NCI-H1048 (cell line): ENCODE measurements at places on chromosomes 5 and 9.

GRCh38 chr9:82449986-82450385 is 461.4 kb downstream of the SPATA31D1 start:
- DNase-seq, result no peak

DNA sequence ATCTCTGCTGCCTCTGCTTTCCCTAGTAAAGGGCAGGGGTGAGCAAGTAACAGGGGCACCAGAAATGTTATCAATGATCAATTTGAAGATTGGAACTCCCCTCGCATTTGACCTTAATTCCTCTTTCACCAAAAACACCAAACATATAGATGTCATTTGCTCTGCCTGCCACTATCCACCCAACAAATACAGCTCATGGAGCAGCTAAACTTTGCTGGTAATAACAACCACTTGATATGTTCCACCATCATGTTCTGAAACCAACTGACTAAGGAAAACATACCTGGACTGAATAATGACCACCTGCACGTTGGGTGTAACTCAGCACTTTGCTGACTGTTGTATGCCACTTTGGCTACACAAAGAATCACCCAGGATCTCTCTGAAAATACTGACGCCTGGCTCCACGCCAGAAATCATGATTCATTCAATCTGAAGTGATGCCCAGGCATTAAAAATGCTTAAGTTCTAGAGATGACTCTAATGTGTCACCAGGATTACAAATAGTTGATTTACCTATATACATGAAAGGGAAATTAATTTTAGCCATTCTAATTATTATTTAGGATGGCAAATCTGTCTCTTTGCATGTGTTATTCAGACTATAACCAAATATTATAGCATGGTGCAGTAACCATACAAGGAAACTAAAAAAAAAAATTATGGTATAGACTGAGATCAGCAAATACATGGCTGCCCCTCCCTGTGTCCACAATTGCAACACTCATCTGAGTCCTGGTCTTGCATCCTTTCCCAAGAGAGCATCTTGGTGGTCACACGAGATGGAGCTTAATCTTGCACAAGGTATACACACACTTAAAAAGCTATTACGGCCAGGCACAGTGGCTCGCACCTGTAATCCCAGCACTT is 43.1 kb upstream of the TTC39B start:
- DNase-seq, result no peak

GRCh38 chr9:72834994-72835393 is 117.9 kb downstream of the ALDH1A1 start:
- DNase-seq, result no peak

DNA sequence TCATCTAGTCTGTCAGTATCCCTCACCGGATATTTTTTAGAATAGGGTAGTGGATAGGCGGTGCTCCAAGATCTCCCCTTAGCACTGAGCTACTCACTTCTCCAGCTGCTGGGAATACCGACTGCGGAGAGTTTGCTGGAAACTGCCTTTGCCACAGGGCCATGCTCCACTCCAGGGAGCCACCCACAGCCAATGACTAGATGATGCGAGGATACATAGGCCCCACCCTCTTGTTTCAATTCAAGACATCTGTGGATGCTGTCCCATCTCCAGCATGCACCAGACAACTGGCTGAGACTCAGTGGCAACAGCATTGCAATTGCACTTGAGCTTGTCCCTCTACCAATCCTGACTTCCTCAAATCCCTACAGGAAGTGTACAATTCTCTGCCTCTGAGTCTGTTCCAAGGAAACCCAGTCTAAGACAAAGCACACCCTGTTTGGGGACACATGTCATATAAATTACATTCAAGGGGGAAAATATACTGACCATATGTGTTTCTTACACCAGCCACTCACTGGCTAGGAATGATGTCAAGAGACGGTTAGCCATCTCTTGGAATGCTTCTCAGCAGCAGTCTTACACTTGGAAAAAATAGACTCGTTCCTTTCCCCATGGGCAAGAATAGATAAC is 312.6 kb upstream of the KIF2A start:
- DNase-seq, result no peak

DNA sequence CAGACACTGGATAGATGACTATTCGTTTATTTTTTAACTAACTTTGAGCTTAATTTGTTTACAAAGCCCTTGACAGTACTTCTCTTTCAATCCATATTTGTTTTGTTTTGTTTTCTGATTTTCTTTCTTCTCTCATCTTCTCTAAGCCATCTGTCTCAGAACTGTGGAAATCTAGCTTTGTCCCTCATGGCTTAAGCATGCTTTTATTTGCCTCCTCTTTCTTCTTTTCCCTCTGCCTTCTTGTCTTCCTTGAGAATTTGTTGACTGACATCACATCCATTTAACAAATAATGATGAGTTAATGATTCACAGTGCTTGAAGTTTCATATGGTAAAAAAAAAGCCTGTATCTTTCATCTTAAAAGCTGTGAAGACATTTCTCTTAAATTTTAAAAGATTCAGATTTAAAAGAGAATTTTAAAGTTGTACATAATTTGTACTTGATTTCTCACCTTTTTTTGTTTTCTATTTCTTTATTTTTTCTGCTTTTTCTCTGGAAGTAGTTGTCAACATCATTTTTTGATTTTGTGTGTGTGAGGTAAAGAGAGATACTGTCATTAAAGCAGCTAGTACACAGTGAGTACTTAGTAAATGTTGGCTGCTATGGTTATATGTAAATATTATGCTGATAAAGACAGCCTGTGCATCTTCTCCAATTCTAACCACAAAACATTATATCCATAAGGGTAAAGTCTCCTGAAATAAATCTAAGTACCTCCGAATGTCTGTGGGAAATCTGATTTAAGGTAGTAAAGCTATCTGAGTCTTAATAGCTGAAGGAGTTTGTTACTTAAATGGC is 13.9 kb upstream of the SGCD start:
- no peak for DNase-seq

GRCh38 chr9:110027671-110028081 is 180.3 kb downstream of the C9orf152 start:
- no peak for DNase-seq
